ENCODE measurements at places on chromosomes 2 and 18. TPM values are rescaled to one million over a fixed set of nuclear protein-coding genes. Genes with fewer than 3 reads are reported as not detected.

SNED1 gene
- 13.6 TPM for total RNA-seq

GRCh38 chr2:54667726-54668650 is 55.5 kb upstream of the EML6 start:
- DNase-seq: no peak

DNA sequence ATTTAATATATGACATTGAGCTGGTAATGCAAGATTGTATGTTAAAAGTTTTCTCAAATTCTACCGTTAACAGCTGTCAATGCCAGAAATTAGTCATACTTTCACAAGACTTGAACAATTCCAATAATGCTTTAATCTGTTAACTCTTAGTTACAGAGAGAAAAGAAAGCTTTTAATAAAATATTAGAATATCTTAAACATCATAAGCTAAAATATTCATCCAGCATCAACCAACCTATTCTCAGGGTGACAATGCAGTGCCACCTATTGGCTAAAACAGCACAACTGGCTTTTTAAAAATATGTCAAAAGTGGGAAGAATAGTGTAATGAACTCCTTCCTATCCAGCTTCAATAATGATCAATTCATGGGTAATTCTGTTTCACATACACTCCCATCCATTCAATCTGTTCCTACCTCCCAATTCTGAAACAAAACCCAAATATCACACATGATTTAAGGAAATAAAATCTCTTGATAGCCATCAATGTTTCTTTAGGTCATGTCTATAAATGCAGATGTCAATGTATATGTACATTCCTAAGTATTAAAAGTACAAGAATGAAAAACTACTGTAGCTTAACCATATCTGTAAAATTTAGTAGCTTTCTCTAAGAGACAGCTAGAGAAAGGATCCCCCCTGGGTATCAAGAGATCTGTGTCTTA is 79.8 kb upstream of the CCDC141 start:
- DNase-seq: peak; percentile 42

CXCR4 gene
- 289 TPM for total RNA-seq

DNA sequence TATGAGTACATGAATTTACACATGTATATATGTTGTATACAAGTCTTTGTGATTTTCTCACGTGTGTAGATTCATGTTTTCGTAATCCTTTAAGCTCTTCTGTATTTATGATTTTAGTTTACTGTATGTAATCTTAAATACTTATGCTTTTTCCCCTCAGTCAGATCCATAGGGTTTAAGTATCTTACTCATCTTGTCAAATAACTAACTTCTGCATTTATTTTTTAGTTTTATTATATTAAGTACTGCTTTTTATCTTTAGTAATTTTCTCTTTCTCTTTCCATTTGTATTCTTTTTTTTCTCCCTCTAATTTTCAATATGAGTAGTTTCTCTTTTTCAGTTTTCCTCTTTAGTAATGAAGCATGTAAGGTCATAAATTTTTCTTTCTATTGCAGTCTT is 179.4 kb downstream of the LCLAT1 start:
- no peak for DNase-seq

NCOA1 gene
- 12.1 TPM for total RNA-seq

DNA sequence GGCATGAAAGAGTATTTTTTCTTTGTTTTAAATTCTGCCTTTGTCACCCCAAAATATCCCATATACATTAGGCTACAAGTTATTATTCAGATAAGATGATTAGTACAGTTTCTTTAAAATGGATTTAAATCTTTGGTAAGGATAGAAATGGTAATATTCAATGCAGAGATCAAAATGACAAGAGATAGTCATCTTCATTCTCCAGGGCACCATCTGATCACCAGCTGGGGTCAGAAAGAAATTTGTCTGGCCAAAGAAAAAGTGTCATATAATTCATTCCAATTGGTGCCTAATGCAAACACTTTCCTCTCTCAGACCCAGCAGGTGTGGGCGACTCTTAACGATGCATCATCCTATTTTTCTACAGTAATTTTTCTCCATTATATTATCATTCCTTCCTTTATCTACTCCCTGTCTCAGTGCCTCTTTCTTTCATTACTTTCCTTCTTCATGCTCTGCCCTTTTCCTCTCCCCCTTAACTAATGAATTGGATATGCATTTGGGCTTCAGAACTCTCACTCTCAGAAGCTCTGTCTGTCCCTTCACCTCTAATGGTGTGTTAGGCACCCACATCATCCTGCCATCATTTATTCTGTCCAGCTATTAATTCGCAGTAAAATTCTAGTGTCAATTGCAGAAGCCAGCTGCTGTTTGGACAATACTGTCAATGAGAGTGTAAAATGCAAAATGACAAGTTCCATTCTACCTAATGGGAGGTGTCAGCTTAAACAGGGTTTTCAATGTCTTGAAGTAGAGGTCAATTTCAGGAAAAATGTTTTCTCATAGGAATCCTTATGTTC is 570.5 kb downstream of the TDRD15 start:
- DNase-seq: no peak

- DNase-seq: no peak
Measured at GRCh38 chr2:47060652-47061170, 94.4 kb downstream of the STPG4 start.

SMC6 gene
- total RNA-seq: 62.4 TPM

FAM228A gene
- 0.46 TPM for total RNA-seq

DNA sequence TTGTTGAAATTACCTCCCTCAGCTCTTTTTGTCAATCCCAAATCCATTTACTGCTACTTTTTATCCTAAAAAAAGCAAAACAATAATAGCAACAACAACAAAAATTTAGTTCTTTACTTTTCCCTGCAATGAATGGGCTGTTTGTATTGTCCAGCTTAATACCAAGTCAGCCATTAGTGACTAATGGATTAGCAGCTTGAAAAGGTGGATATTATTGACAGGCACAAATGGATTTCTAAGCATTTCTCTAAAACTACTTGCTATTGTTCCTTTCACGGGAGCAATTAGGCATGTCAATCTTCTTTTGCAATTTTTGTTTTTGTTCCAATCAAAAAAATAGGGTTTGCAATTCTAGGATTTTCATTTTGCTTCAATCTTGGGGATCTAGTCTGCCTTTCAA is 32.1 kb upstream of the SPAG16 start:
- DNase-seq: no peak

GRCh38 chr2:54579682-54580620 is 123.8 kb downstream of the SPTBN1 start:
- DNase-seq: peak; percentile 68

CCDC74A gene
- total RNA-seq: 40.2 TPM

GRCh38 chr2:158663796-158664195 is 131.3 kb upstream of the DAPL1 start:
- no peak for DNase-seq

GRCh38 chr2:27838502-27838901 is 51.7 kb downstream of the RBKS start:
- DNase-seq: no peak

- no peak for DNase-seq
Measured at GRCh38 chr2:180002198-180002770, 4.8 kb downstream of the CWC22 start.

DNA sequence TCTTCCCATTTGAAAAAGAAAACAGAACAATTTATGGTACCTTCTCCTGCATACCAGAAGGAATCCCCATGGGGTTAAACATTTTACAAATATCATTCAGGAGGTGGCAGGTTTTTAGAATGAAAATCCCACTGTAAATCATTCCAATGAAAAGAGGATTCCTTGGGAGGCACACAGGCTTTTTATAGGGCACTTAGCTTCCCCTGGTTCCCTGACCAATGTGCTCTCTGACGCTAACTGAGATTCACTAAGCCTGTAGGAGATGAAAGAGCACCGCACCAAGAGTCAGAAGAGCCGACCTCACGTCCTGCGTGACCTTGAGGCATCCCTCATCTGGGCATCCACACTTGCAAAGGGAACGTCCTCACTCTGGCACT is 82.5 kb downstream of the CMPK2 start:
- DNase-seq: no peak

AOX1 gene
- total RNA-seq: 0.07 TPM

- DNase-seq: no peak
Measured at GRCh38 chr18:50114448-50114847, 80.5 kb downstream of the MYO5B start.

DNA sequence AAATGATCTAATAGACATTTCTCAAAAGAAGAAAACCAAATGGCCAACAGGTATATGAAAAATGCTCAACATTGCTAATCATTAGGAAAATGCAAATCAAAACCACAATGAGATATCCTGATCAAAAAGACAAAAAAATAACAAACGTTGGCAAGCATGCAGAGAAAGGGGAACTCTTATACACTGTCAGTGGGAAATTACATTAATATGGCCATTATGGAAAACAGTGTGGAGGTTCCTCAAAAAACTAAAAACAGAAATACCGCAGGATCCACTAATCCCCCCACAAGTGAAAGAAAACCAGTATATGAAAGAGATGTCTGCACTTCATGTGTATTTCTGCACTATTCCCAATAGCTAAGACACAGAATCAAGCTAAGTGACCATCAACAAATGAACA is 57.7 kb upstream of the CTIF start:
- DNase-seq: no peak

NTSR2 gene
- total RNA-seq: not detected

RAMP1 gene
- 0.42 TPM for total RNA-seq

GRCh38 chr2:237752761-237753165 is 45.8 kb upstream of the RBM44 start:
- no peak for DNase-seq

DNA sequence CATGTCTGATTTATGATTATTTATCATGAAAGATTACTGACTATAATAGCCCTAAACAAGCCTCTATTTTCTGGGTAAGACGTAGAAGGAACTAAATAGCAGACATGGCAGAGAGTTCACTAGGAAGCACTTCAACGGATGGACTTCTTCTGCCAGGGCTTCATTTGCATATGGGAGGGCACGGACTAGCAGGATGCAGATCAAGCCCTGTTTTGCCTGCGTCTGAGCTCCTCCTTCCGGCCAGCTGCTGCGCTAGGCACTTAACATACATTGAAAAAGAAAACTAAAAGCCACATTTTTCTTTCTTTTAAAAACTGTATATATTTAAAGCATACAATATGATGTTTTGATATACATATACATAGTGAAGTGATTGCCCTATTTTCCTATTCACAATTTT is 340.0 kb upstream of the MEX3C start:
- peak; percentile 45 for DNase-seq

SLC9A2 gene
- total RNA-seq: not detected

GRCh38 chr2:223735659-223736244 is 101.6 kb downstream of the AP1S3 start:
- DNase-seq: no peak

- no peak for DNase-seq
Measured at GRCh38 chr18:63233334-63233733, 86.2 kb downstream of the BCL2 start.

- DNase-seq: no peak
Measured at GRCh38 chr2:74576211-74576862, 21.8 kb downstream of the DOK1 start.

- DNase-seq: no peak
Measured at GRCh38 chr2:21451403-21451802, 327.6 kb downstream of the TDRD15 start.

DNA sequence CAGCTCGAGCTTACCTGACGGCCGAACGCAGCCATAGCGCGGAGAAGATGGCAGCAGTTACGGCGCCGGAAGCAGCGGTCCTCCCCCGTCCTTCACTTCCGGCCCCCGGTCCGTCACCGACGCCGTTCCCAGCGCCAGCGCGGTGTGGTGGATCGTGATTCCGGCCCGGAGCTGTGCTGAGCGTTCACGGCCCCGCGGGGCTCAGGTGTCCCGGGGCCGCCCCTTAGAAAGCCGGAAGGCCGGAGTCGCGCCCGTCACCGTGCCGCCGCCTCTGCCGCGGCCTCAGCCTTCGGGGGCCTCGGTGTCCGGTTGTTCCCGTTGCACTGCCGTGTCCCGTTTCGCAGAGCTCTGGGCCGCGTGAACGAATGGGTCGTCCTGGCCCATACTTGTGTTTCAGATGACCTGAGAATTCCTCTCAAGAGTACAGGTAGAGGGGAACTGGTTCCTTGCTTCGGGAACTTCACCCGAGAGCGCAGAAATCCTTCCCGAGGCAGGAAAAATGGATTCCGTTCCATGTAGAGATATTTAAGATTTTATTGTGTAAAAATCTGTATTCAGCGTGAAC is at the start of gene MTERF4:
Gene MTERF4, minus strand, starts transcription at position 49 of the 565 bp plus-strand sequence. Its CDS starts 14 bp downstream, at position 35.
- peak; percentile 93 for DNase-seq

ATOH8 gene
- total RNA-seq: not detected

SLC5A7 gene
- total RNA-seq: not detected

DNA sequence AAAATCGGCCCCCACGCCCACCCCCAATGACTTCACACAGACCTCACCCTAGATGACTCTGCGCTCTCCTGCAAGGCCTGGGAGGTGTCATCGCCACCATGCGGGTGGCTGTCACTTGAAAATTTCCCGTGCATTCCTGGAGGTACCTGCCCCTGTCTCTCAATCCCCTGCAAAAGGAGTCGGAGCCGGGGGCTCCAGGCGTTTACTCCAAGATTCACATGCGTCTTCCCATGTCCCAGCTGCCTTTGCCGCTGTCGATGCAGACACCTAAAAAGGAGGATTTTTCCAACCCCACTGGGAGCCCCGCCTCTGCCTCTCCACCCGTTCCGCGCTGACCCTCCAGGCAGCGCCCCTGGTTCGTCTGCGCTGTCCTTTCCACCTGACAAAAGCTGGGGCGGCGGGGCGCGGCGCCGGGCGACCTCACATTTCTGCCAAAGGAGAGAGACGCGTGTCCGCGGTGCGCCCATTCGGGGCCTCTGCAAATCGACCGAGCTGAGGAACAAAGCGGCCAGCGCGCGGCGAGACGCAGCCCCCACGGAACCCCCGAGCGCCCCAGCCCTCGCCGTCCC is 667 bp downstream of the REEP1 start:
- no peak for DNase-seq

- DNase-seq: peak; percentile 20
Measured at GRCh38 chr18:26813043-26813442, 52.5 kb downstream of the AQP4 start.

GPR45 gene
- total RNA-seq: not detected

- no peak for DNase-seq
Measured at GRCh38 chr2:177758591-177759371, 313.8 kb downstream of the PDE11A start.

- no peak for DNase-seq
Measured at GRCh38 chr18:70228536-70228935, 23.0 kb upstream of the RTTN start.

Data from OCI-LY7 (cell line).